Activated T-cell treated with anti-CD3 and anti-CD28 coated beads for 4 hours (primary cell): ENCODE measurements at places on chromosomes 1 and 21.

- no peak for DNase-seq
Observed at GRCh38 chr1:214216779-214217178, 64.2 kb upstream of the SMYD2 start.

- no peak for DNase-seq
Observed at GRCh38 chr21:46048926-46049889, 48.7 kb upstream of the COL6A2 start.

DNA sequence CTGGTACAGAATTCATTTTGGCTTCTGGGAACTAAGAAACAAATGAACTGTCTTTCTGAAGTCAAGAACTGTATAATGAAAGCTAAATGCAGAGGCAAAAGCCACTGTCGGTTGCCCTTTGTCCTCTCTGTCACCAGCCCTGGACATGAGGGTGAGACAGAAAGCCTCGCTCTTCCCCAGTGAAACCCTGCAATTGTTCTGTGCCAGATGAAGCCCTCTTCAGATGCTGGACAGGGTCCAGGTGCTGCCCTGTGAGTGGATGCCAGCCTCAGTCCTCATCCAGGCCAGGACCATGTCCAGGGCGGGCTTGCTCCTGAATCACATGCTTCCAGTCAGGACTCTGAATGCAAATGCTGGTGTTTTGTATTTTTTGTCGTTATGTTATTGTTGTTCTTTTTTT, 138.7 kb downstream of the RUNX1 start:
- no peak for DNase-seq

DNA sequence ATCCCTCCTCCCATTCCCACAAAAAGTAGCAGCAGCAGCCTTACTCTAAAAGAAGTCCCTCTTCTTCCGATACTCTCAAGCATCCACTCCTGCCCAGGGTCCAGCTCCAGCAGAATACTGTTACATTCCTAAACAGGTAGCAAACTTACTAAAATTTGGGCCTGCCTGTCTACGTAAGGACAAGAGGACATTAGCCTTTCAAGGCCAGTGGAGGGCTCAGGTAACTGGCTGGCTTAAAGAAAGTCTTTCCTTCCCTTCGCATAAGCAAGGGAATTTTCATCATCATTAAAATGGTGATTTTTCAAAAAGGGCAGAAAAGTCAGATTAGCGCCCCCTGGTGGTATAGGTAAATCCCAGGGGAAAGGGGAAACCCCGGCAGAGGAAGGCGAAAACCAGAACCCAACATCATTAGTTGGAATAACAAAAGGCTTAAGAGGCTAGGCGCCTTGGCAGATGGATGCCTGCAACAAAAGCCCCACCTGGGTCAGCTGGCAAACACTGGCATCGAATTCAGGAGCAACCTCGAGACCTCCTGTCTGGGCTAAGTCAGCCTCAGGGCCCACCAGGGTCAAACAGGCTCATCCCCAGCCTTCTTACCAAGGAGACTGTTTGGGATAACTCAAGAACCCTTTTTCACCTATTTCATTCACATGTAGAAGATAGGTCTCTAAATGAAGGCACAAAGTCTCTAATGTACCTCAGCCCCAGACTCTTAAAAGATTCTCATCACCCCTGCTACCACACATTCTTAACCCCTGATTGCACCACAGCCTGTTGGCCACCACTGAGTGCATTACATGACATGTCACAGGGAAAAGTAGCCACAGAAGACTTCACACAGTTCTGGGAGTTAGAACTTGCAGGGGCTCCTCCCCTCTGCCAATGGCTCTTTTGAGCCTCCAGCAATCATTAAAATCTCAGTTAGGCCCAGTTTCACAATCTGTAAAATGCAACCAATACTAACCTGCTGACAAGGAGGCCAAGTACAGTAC, 36.7 kb downstream of the ERI3 start:
- DNase-seq: peak; percentile 40

GRCh38 chr21:45220071-45220481, 67.6 kb downstream of the POFUT2 start:
- DNase-seq: no peak

DNA sequence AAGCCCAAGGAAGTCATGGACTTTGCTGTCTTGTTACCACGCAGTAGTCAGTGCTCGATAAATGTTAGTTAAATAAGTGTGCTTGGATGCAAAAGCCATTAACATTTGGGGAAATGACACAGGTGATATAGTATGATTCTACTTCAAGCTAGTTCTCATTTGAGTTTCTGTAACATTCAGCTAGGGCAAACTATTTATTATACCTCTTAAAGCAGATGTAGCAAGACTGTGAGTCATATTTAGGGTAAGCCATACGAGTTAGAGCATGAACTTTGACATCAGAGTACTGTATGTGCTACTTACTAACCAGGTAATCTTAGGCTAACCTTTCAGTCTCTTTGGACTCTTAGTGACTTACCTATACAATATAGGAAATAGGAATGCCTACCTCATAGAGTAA, 21.0 kb downstream of the CLCA4 start:
- no peak for DNase-seq
